NCI-H2107 (cell line): ENCODE measurements at places on chromosomes 13 and 19.
A peak's percentile ranks its signal among the peaks of the same experiment; 100 is the strongest.

DNA sequence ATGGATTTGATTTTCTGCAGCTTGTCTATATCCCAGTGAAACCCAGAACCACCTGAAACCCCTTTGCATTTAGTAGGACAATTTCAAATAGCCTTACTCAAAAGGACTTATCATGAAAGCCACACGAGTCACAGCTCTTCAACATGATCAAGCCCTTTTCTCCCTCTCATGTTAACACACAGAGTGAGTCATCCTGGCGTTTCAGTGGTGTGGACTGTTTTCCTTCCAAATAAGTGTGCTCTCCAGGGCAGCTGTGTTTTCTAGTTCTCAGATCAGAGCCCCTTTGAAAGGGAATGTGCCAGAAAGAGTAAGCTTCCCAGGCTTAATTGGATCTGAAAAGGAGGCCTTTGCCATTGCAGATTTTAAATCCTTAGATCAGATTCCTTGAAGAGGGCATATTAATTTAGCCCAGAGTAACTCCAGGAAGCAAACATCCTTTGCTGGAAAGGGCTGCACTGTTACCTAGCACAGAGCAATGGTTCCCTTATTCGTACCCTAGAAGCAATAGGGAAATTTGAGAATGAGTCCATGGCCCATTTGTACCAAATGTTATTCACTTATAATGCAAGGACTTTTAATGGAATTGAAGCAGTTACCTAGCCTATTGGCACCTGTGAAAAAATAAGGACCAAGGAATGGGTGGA lies 51.3 kb downstream of the ERICH6B start:
- peak; percentile 13 for DNase-seq

GRCh38 chr13:56735537-56735942 lies 405.2 kb upstream of the PRR20A start:
- DNase-seq = no peak

DNA sequence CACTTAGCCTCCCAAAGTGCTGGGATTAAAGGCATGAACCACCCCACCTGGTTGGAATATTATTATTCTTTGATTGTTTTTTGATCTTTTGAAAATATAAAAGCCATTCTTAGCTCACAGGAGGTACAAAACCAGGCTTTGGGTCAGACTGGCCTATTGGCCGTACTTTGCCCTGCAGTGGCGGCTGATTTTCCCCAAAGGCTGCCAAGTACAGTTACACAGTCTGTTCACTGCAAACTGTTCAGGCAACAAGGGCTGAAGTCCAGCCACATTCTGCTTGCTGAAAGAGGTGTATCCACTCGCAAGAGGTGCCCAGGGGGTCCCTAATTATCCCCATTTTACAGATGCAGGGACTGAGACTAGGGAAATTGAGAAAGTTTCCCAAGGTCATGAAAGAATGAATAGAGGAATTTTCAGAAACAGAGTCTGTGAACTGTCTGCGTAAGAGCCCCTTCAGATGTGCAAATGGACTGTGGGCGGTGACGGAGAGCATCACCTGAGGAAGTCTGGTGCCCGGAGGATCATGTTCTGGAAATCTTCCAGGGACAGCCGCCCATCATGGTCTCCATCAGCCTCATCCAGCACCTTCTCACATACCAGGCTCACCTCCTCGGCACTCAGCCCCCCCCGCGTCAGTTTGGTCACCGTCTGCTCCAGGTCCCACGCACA lies 9.0 kb downstream of the CIB3 start:
- DNase-seq = no peak

GRCh38 chr13:29597706-29598105 lies 2.2 kb upstream of the SLC7A1 start:
- DNase-seq = no peak

- DNase-seq = no peak
These were observed 104.7 kb upstream of the CLDN10 start for GRCh38 chr13:95447814-95448213.

DNA sequence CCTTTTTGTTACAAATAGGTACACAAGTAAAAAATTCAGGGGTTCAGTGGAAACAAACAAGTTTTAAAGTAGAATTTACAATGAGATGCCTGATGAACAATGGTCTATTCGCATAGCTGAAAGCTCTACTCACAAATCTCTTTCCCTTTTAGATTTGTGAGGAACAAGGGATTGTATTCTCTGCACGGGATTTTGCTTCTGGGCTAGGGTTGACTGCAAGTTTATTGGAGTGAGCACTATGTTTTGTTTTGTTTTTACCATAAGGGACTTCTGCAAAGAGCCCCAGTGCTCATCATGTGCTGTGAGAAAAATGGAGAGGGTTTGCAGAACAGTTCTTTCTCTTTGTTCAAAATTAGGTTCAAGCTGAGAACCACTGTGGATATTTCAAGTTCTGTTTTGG lies 160.5 kb downstream of the DLEU7 start:
- no peak for DNase-seq

DNA sequence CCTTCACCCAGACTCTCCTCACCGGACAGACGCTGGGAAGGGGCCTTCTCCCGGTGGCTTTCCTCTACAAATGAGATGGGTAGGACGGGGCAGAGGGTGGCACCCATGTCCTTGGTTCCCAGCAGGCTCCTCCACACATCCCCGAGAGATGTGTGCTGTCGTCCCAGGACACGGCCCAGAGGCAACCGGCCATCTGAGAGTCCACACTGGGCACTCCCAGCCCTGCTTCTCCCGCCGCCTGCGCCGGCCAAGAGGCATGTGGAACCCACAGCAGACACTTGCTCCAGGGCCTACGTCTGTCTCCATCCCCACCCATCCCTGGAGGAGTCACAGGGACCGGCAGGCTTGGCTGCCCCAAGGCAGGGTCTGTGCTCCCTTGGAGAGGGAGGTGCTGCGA lies 179.9 kb downstream of the KDM4B start:
- no peak for DNase-seq

GRCh38 chr13:107512551-107512950 lies 702.8 kb downstream of the LIG4 start:
- DNase-seq = no peak

GRCh38 chr13:111882351-111882750 lies 184.6 kb upstream of the SOX1 start:
- DNase-seq = no peak

GRCh38 chr13:102555914-102556553 lies 40.8 kb upstream of the TPP2 start:
- DNase-seq = peak; percentile 1

DNA sequence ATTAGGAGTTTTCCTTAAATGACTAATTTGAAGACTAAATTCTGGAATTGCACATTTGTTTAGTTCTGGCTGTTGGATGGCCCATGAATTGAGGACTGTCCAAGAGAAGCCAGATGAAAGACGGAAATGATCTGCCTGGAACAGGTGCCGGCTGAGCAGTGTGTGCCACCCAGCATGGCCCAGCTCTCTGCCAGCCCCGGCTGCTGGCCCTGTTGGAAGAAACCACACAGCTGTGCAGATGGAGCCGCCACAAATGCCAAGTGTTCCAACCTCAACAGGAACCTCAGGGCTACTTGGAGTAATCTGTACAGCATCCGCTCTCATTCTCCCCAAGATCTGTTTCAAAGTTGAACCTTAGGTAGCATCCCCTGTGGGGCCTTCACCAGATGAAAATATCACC lies 67.0 kb upstream of the STARD13 start:
- DNase-seq = no peak

GRCh38 chr13:73335944-73336343 lies 277.1 kb downstream of the KLF5 start:
- DNase-seq = no peak

- no peak for DNase-seq
These were observed 5.6 kb downstream of the APC2 start for GRCh38 chr19:1455336-1456120.

DNA sequence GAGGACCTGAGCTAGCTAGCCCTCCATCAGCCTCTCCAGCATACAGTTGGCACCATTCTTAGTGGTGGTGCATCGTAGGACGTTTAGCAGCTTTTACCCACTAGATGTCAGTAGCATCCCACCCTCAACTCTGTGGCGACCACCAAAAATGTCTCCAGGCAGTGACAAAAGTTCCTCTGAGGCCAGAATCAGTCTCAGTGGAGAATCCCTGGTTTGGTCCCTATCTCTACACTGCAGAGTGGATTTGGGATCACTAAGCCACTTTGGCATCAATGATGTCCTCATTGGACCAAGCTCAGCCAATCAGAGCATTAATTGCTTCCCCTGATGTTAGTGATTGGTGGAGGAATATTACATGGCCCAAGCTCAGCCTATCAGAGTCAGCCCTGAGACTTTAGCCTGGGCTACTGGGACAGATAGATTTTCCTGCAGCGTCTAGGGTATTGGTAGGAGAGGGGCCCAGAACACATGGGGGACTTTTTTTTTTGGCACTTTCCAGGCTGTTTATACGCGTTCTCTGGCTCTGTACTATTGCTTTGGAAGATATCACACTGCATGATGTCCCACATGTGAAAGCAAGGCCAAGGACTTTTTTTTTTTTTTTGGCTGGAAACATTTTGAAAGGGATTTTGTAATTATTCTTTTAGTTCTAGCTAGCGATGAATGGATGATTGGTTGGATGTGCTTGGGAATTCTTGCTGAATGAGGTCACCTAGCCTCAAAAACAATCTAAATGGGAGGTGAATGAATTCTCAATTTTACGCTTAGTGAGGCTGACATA lies 7.0 kb downstream of the TMEM221 start:
- DNase-seq = no peak

- no peak for DNase-seq
These were observed 27.7 kb downstream of the TUBA3C start for GRCh38 chr13:19153782-19154450.
